Left ventricle myocardium inferior (tissue), 1 donor: ENCODE measurements at places on chromosomes 16 and 17.

- H3K4me3 ChIP-seq = no peak overlapping the region
- H3K27ac ChIP-seq = no peak overlapping the region
- H3K27me3 ChIP-seq = peaks cover 38% of the 10 kb centered on the region
These were observed 308.1 kb upstream of the ZFHX3 start for GRCh38 chr16:73355981-73356380.

- H3K4me1 ChIP-seq = no peaks in the 10 kb centered on the region
- H3K27ac ChIP-seq = no peak overlapping the region
- H3K36me3 ChIP-seq = no peaks in the 10 kb centered on the region
- H3K27me3 ChIP-seq = no peaks in the 10 kb centered on the region
- H3K4me3 ChIP-seq = no peak overlapping the region
- DNase-seq = no peak
These were observed 66.8 kb downstream of the SALL1 start for GRCh38 chr16:51084074-51084928.

DNA sequence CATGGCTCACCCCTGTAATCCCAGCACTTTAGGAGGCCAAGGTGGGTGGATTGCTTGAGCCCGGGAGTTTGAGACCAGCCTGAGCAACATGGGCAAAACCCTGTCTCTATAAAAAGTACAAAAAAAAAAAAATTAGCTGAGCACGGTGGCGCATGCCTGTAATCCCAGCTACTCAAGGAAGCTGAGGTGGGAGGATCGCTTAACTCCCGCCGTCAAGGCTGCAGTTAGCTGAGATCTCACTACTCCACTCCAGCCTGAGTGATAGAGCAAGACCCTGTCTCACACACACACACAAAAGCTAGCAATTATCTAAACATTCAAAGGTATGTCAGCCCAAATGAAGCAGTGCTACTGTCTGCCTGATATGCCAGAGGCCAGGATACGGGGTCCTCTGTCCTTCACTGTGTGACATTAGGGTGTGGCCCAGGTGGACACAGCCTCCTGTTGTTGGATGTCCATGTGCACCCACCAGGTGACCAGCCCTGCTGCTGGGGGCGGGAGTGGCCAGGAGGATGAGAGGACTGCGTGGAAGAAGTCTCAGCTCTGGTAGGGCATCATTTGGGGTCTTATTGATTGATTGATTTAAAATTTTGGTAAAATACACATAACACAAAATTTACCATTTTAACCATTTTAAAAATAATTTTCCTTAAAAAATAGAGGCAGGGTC, 3.9 kb downstream of the NLRC3 start:
- H3K27me3 ChIP-seq = peaks cover 5% of the 10 kb centered on the region
- H3K36me3 ChIP-seq = peaks cover 12% of the 10 kb centered on the region
- no peak for DNase-seq
- H3K4me3 ChIP-seq = no peak overlapping the region

DNA sequence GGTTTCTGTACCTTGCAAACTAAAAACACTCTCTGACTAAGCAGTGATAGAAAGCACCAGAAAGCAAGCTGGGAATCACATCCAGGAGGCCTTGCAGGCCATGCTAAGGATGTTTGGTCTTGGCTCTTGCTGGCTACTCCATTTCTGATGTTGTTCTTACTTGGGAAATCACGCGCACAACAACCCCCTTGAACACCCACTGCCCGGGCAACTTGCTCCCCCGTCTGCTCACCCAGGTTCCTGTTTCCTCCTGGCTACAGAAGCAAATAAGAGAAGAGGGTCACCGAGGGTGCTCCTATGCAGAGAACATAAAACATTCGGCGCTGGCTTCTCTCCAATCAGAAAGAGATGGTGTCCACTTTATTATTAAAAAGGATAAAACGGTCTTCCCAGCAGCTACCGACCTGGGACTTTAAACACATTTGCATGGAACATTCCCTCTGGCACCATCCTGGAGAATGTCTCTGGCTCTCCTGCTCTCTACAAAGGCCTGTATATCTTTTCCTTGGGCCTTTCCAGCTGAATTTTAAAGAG, 271.2 kb upstream of the RPL38 start:
- H3K27me3 ChIP-seq = peaks cover 56% of the 10 kb centered on the region
- no peaks in the 10 kb centered on the region for H3K4me1 ChIP-seq
- H3K36me3 ChIP-seq = no peaks in the 10 kb centered on the region
- no peak for DNase-seq
- no peak overlapping the region for H3K27ac ChIP-seq
- H3K4me3 ChIP-seq = no peak overlapping the region

DNA sequence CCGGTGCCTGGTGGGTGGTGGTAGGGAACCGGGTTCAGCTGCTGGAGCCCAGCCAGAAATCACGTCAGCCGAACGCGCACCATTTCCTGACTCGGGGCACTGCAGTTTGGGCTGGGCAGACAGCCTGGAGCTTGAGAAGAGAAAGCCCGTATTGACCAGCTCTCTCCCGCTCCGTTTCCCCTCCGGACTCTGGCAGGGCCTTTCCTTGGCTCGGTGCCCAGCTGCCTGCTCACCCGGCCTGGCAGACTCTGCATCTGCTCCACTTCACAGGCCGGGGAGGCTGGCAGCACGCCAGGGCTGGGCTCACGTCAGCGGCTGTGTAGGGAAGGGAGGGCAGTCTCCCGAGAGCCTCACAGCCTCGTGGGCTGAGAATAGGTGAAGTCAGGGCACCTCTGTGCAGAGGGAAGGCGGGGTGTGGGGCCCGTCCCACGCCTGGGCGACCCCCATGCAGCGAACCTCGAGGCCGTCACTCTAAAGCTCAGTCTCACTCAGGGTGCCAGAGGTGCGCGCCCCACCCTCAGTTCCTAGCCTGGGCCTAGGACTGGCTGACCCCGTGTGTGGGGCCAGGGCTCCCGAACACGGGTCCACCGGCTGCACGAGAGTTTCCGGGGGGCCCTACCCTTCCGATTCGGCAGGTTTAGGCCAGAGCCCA, 59.1 kb downstream of the OR1D5 start:
- H3K27ac ChIP-seq = peak overlapping the region; percentile 92
- H3K36me3 ChIP-seq = no peaks in the 10 kb centered on the region
- peak overlapping the region; percentile 53 for H3K4me3 ChIP-seq
